ENCODE measurements at places on chromosomes 11 and 22.
A peak's percentile ranks its signal among the peaks of the same experiment; 100 is the strongest.

- DNase-seq = no peak
These were observed 132.6 kb downstream of the WNT11 start for GRCh38 chr11:76073724-76074123.

- no peak for DNase-seq
These were observed 360.5 kb downstream of the DLG2 start for GRCh38 chr11:85266646-85267045.

DNA sequence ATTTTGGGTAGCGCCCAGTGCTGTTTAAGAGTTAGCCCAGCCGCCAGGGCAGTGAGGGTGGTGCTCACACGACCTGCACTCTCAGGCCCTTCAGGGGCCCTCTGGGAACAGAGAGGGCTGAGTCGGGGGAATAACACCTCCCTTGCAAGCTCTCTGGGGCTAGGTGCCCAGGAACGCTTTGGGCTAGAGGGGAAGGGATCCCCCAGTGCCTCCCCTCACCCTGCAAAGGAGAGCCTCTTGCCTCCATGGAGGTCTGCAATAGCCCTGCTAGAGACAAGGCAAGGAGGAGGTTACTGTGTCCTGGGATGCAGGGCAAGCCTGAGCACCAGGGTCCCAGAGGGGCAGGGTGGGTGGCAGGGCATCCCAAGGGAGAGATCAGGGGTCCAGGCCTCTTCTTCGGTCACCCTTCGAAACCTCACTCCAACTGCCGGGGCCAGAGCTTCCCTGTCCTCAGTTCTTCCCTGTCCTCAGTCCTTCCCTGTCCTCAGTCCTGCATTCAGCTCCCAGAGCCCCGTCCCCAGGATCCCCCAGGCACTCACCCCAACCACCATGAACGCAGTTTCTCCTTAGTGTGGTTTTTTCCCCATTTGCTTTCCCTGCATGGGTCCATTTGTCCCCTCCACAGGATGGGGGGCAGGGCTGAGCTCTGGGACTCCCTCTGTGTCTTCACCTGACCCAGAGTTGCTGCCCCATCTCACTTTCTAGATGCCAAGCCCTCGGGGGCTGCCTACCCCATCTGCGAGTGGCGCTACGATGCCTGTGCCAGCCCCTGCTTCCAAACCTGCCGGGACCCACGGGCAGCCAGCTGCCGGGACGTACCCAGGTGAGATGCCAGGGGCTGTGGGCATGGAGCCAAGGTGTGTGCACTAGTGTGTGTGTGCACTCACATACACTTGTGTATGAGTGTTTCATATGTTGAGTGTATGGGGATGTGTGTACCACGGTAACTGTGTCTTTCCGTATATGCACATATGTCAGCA is 60.8 kb downstream of the OTOG start:
- no peak for DNase-seq

GRCh38 chr11:8749202-8749601 is 66.6 kb downstream of the RPL27A start:
- no peak for DNase-seq

GRCh38 chr11:61728066-61728939 is 24.1 kb upstream of the MYRF start:
- no peak for DNase-seq

- DNase-seq = no peak
These were observed 5.7 kb downstream of the PATE2 start for GRCh38 chr11:125772834-125773505.

DNA sequence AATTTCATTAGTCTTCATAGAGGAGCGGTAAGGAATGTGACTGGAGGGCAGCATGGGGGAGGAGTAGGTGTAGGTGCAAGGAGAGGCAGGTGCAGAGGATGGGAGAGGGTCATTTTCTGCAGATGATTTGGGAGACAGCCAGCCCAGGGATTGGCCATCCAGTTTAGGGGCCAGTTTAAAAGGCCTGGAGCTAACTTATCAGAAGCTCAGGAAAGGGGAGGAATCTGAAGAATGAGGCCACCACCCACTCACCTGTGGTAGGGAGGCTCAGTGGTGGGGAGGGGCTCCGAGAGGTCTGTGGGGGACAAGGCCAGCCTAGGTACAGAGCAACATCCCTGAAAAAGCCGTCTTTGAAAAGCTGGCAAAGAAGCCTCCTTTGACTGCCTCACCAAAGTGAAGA is 110.8 kb upstream of the TMEM45B start:
- DNase-seq = no peak

DNA sequence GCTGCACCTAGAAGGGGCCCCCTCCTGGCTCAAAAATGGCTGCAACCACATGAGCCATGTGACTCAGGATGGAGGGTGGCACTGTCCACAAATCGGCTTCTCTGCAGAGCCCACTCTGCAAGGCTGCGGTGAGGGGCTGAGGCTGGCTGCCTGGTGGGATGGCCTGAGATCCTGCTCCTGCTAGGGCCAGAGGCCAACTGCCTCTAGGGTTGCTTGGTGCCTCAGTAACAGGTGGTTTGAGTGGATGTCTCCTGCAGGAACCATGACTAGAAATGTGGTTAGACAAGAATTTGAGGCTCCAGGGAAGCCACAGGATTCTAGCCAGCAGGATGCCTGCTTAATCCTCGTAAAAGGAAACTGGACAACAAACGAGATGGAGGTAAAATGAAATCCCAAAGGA is 17.1 kb downstream of the PATZ1 start:
- no peak for DNase-seq

- DNase-seq = no peak
These were observed 72.2 kb downstream of the KCNQ1 start for GRCh38 chr11:2517016-2517385.

GRCh38 chr22:32968746-32969145 is 89.4 kb downstream of the SYN3 start:
- DNase-seq = no peak

GRCh38 chr11:78698612-78699011 is 123.9 kb upstream of the NARS2 start:
- DNase-seq = no peak

- DNase-seq = no peak
These were observed 113.5 kb upstream of the VPREB1 start for GRCh38 chr22:22130953-22131608.

DNA sequence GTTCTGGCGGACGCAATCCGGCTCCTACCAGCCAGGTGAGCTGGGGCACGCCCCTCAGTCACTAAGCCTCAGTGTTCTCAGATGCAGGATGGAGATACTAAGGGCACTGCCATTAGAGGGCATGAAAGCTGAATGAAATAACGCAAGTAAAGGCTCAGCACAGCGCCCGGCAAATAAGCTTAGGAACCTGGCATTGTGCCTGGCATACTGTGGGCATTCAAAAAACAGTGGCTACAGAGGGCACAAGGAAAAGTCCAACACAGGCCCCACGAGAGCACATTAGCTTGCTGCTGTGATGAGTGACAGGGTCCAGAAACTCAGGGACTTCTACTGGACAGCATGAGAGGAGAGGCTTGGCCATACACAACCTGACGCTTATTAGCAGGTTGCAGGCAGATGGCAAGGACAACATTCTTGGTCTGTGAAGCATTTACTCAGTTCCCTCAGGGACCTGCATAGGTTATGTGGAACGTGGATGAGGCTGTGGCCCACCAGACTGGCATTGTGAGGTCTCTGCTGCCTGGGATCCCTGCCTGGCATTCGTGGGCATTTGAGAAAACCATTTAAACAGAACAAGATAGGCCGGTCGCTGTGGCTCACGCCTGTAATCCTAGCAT is 12.2 kb downstream of the TXN2 start:
- DNase-seq = no peak

DNA sequence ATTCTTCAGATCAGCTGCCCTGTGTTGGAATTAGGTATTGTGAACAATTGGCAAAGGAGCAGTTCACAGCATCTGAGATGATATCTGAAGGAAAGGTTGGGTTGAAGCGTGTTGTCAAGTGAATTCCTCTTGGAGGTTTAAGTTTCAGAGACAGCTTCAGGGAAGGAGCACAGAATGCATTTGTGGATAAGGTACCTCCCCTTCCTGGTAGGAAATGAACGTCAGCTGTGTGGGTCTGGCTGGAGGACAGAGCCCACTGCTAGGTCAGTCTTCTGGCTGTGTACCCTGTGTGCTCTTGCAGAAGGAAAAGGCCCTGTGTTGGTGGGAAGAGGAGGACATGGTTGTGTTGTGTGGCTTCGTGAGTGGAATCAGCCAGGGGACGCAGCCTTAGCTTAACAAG is 88.1 kb upstream of the GAL start:
- no peak for DNase-seq

DNA sequence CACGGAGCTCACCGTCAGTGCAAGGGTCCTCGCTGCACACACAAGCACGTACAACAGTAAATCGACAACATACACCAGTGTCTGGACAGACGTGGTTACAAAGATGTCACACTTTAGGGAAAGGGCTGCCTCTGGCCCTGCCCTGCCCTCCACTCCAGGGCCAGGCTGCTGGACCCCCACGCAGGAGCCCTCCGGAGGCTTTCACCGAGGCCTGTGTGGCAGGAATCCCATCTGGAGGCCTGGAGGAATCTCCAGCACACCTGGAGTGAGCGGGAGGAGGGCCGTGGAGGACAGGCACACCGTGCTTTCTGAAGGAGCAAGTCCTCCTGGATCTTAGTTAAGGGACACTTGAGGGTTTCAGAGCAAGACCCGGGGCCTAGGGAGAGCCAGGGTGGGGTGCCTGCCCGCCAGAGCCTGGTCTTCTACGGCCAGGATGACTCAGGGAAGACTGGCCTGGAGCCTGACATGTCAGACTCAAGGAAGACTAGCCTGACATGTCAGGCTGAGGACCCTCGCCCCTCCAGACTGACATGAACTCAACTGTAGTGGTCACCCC is 2.1 kb upstream of the PIM3 start:
- DNase-seq = no peak

- DNase-seq = no peak
These were observed 979 bp downstream of the ZBED5 start for GRCh38 chr11:10856689-10857458.

- no peak for DNase-seq
These were observed 2.5 kb upstream of the TPST2 start for GRCh38 chr22:26592421-26592891.

DNA sequence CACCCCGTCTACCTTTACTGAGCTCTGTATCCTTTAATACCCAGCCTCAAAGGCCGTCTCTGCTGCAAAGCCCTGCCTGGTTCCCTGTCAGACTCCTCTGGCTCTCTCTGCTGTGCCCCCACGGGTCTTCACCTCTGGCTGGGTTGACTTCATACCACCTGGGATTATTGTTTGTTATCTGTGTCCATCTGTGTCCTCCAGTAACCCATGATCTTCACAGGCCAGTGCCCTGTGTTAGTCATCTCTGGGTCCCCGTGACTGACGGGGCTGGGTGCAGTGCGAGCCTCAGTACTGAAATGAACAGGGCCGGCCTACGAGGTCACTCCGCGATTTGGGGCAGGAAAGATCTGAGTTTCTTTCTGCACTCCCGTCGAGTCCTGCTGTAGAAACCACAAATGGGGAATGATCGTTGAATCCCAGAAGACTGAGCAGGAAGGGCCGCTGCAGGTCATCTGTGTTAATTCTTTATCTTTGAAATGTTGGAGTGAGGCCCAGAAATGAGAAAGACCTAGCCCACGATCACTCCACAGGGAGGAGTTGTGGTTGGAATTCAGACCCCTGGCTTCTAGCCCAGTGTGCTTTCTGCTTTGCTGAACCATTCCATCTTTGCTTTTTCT is 12.3 kb upstream of the TUB start:
- no peak for DNase-seq

DNA sequence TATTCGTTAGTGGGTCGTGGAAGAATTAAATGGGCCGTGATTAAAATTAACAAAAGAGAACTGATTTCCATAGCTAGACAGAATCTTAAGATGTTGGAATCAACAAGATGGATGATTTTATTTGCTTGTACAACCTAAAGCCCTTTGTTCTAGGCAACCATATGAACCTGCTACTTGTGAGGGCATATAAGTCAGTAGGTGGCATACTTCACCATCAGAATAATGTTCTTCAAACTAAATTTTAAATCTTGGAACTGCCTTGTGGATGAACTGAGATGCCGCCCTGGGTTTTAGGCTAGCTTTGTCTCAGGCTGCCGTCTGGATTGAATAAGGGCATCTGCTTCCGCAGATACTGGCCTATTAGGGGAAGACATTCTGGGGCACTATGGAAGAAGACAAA is 40.9 kb downstream of the CSRP3 start:
- DNase-seq = no peak

- DNase-seq = no peak
These were observed 26.4 kb downstream of the SCN4B start for GRCh38 chr11:118126082-118126838.

DNA sequence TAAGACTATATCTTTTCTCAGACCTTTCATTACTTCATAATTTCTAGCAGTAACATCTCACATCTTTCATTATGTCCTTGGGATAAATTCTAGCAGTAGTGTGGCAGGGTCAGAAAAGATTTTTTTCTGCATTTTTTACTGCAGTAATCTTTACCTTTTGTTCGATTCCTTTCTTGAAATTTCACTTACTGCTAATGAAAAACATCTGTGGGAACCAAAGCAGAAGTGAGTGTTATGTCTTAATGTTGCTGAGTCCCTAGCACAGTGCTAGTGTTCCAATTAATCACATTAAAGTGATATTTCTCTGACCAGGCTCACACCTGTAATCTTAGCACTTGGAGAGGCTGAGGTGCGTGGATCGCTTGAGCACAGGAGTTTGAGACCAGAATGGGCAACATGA is 123.6 kb downstream of the EHF start:
- DNase-seq = no peak

- peak; percentile 83 for DNase-seq
These were observed 10.2 kb downstream of the PCNX3 start for GRCh38 chr11:65625628-65626342.

- DNase-seq = no peak
These were observed 65.9 kb downstream of the PRR5L start for GRCh38 chr11:36361901-36362391.

GRCh38 chr22:38981992-38982927 is at the start of gene APOBEC3B:
TSS of gene APOBEC3B (plus strand) at chr22:38982347. CDS start at chr22:38982454, 107 bp downstream.
- peak; percentile 77 for DNase-seq

DNA sequence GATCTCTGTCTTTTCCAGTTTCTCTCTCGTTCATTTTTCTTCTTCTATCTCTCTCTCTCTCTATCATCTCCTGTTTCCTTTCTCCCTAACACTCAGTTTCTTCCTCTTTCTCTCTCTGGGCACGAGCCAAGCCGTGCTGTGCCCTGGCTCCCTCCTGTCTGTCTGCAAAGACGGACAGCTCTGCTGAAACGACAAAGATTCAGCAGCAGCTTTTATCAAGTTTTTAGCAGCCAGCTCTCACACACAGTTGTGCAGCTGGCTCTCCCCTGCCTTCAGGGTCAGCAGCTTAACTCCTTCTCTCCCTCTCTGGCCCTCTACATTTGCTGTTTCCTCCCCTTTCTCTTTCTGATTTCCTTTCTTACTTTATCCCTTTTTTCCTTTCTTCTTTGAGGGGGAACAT is 352.0 kb upstream of the MPPED2 start:
- no peak for DNase-seq

GRCh38 chr11:105108247-105108646 is 31.3 kb downstream of the CARD18 start:
- no peak for DNase-seq

DNA sequence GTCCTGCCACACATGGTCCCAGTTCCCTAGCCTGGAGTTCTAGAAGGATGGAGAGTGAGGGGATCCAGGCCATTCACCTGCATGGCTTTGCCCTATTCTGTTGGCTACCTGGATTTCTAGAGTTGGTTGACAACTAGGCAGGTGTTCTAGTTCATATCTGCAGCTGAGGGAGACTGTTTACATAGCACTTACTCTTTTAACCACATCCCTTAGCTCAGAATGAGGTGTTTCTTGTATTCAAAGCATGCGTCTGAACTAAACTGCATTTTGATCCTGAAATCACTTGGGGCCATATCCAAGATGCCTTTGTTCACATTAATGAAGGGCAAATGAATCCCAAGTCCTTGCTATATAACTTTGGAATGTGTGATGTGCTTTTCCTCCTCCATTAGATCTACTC is 60.9 kb downstream of the SYT13 start:
- DNase-seq = no peak

GRCh38 chr11:68049509-68050370 is 10.9 kb downstream of the TCIRG1 start:
- DNase-seq = no peak
